Right ventricle myocardium superior (tissue), 1 donor: ENCODE measurements at places on chromosomes 12 and 14. TPM values are rescaled to one million over a fixed set of nuclear protein-coding genes. Genes with fewer than 3 reads are reported as not detected.

DNA sequence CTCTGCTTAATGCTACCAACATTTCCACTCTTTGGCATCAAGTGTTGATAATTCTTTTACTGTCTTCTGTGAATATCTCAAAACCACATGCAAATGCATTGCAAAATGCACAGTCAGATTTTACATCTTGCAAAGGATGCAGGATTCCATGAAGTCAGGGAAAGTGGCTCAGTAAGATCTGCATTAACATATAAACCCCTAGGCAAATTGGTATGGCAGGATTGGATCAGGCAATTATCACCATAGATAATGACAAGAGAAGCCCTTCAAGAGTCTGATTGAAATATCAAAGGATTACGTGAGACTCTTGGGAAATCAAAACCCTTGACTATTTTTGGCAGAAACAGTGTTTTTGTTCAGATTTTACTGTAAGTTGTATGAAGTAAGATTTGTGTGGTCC lies 71.0 kb downstream of the TMTC2 start:
- DNase-seq = no peak

DNA sequence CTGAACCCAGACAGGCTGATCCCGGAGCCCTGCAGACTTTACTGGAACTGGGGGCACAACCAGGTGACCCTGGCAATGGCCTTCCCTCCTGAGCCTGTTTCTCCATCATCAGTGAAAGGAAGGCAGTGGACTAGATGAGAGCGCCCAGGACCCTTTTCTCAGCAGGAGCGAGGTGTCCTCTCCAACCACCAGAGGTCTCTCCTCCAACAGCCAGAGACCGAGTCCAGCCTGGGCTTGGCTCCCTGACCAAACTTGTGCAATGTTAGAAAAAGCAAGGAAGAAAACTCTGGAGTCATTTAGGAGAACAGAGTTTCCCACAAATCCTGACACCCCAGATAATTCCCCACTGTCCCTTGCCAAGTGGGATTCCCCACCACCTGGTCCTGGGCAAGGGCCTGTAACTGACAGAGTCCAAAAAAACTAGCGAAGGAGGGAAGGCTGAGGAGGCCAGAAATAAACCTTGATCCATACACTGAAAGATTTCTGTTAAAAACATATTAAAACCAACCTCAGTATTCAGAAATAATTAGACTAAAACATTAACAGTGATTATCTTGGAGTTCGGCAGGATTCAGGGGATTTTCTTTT lies 9.0 kb downstream of the RPS6KL1 start:
- DNase-seq = peak; percentile 82

GRCh38 chr14:60643141-60643462 lies 6.2 kb downstream of the SIX1 start:
- no peak for DNase-seq

DNA sequence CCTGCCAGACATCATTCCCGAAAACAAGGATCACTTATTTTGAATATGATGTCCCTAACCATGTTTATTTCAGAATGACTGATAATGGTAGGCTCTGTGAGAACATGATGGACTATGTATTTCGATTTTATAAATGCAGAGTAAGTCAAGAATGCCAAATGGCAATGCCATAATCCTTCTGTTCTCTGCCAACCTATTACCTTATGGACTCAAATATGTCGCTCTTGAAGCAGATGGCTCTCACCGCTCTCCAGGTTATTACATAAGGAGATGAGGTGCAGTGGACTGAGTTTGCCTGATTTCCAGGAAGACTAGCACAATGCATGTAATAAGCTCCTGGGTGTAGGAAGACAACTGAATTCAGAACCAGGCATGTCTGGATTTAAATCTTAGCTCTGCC lies 227.2 kb downstream of the BTG1 start:
- DNase-seq = no peak

GRCh38 chr12:68976395-68976841 lies 43.4 kb upstream of the CPM start:
- DNase-seq = no peak

- no peak for DNase-seq
These were observed 142.7 kb downstream of the RAD51B start for GRCh38 chr14:67962215-67962644.

DNA sequence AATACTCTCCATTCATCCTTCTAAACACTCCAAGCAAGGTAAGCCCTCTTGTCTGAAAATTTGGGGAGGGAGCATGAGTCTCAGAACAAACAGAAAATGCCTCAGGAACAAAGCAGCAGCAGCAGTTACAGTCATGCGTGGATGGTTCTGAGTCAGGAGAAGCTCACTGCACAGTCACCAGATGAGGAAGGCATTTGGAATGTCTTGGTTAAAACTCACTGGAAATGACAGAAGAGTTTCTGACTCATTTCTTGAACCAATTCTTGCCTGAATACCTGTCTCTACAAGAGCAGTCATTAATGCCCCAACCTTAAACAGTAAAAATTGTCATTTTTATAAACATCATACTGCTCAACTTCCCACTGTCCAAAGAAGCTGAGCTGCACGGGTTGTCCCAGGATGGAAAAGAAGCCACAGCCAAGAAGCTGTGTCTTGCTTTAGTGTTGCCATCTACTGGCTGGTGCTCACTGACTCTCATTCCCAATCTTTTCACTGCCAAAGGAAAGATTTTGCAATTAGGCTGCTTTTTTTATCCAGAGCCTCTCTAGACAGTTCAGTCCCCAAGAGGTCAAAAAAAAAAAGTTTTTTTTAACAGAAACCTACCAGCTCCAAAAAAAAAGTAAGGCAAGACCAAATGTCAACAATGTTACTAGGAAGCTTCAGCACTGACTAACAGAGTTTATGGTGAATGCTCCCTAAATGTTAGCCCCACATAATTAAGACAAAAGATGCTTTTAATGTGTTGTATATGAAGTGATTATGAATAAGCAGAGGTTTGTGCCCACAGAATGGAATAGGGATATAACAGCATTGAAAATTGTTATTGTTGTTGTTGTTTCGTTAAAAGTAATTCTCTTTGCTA lies 40.4 kb downstream of the KICS2 start:
- no peak for DNase-seq

Gene FOXM1
- total RNA-seq = 1.5 TPM

DNA sequence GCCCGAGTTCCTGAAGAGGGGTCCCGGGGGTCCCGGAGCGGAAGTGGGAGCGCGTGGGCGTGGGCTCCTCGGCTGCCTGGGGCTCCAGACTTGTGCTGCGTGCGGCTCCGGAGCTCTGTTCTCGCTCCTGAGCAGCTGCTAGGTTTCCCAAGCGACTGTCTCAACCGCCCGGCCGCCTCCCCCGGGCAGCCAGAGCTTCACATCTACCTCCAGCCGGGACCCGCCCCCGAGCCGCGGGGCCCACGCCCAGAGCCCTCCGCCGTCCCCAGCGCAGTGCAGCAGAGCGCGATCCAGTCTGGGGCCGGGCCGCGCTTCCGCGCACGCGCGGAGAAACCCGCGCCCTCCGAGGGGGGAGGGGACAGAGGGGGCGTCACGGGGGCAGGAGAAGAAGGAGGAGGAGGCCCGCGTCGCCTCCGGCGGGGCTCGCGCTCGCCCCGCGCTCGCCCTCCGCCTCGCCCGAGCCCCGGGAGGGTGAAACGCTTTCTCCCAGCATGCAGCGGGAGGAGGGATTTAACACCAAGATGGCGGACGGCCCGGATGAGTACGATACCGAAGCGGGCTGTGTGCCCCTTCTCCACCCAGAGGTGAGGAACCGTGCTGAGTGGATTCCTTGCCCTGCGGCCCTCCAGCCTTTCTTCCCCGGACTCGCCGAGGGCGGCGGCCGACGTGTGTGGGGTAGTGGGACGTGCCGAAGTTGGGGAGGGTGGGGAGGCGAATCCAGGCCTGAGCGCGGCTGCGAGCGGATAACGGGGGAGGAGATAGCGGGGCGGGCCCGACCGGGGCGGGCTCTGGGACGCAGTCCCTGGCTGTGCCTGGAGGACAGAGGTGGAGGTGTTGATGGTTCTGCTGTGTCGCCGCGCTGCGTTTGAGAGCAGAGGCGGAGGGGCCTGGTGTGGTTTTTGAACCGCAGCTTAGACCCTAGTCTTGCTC lies at the start of gene ZDHHC17:
TSS of gene ZDHHC17 (plus strand) at position 370 of the 930 bp plus-strand sequence. CDS start at position 492, 122 bp downstream.
- DNase-seq = peak; percentile 96

Gene ACSS3
- total RNA-seq = 25.8 TPM

Gene ADGRD1
- total RNA-seq = 86.1 TPM

GRCh38 chr12:17372508-17372907 lies 717.5 kb downstream of the RERGL start:
- DNase-seq = no peak
